BJ (cell line): ENCODE measurements at places on chromosomes 4 and X. TPM values are rescaled to one million over a fixed set of nuclear protein-coding genes. Genes with fewer than 3 reads are reported as not detected.
A peak's percentile ranks its signal among the peaks of the same experiment; 100 is the strongest.

GRCh38 chr4:911871-912490, 20.1 kb downstream of the GAK start:
- DNase-seq = no peak

DNA sequence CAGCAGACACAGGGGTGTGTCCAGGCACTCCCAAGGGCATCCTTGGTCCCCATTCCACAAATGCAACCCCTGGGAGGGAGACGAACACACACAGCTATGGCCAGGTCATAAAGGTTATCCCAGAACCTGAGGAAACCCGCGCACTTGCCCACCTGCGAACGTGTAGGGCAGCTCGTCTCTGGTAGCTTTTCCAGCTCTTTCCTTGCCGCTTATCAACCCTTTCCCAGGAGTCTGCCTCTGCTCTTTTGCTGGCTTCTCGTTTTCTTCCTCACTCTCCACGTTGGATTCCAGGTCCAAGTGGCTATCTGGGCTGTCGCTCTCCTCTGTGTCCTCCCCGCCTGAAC, 13.5 kb downstream of the NOP14 start:
- no peak for DNase-seq

DNA sequence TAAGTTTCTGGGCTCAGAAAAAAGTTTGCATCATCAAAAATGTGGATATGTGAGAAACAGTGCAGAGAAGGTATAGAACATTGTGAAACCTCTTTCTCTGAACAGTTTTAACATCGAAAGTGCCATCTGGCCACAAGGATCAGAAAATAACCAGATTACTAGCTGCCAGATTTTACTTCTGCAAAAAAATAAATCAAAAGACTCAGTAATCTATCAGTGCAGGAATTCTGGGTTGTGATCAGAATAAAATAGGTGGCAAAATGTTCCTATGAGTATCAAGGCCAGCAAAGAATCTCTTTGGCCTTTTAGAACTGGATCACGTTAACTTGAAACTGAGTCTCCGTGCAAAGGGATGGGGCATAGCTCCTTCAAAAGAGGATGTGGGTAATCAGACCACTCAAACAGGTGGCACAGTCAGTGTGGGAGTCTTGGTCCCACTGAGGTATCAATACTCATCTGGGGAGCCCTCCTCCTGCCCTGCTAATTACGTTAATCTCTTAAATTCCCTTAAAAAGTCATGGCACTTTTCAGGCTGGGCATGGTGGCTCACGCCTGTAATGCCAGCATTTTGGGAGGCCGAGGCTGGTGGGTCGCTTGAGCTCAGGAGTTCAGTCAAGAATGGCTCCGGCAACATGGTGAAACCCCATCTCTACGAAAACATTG, 26.7 kb upstream of the RBM47 start:
- DNase-seq = no peak

- DNase-seq = no peak
Measured at GRCh38 chr4:185278716-185279115, 69.3 kb downstream of the SNX25 start.

GRCh38 chr4:151031831-151032605, 16.9 kb upstream of the LRBA start:
- DNase-seq = no peak

GRCh38 chrX:48794911-48795515, 6.9 kb upstream of the HDAC6 start:
- DNase-seq = peak; percentile 19

- no peak for DNase-seq
Measured at GRCh38 chr4:14952352-14952751, 49.9 kb upstream of the CPEB2 start.

DNA sequence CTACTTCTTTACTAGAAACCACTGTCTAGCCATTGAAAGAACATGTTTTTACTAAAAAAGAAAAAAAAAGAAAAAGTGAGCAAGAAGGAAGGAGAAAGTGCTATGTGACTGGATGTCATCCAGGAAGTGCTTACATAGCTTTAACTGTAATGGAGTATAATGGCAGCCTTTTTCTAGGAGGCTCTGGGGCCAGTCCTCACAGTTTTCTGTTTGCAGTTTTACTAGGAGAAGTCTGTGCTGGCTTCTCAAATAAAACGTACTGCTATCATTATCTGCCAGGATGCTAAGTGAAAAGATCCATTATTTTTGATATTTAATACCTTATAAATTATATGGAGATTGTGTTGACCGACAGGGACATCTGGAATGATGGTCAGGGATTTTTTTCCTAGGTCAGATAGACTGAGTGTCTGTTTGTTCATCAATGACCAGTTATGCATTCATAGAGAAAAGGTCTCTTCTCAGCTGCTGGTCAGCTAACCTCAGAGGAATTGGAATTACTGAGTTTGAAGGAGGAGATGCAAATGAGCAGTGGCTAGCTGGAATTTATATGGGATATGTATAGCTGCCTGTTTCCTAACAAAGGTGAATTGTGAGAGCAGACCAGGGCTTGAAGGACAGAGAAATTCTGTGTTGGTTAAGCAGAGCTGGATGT, 21.7 kb downstream of the LPAR4 start:
- no peak for DNase-seq

DNA sequence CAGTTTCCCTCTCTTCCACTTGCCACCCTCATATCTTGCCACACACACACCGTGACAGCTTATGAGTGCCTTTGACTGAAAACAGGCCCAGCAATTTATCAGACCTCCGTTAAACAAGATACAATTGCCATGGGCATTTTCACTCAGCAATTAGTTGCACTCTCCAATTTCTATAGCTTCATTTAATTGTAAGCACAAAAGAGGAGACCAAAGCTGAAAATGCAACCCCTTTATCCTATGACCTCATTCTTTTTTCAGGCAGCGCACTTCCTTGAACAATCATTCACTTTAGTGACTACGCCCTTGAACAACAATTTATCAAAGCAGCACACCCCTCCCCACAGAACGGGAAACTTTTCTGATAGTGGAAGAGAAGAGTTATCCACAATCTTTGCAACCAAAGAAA, 4.1 kb downstream of the POF1B start:
- DNase-seq = no peak

GRCh38 chr4:39947417-39947816, 30.3 kb downstream of the PDS5A start:
- no peak for DNase-seq

- no peak for DNase-seq
Measured at GRCh38 chr4:184669251-184669650, 19.7 kb downstream of the PRIMPOL start.

DNA sequence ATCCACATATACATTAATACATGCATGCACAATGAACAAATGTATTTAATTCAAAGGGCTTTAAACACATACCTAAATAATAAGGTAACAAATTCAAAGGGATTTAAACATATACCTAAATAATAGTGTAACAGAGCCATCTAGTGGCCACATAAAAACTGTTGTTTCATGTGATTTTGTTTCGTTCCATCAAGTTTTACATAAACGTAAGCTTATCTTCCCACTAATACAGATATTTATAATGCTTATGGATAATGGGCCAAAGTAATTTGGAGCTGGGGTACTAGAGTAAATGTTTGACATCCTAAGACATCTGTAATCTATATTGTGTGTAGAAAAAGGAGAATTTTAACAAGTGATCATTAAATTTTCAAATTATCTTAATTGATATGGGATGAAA, 82.3 kb downstream of the PRSS12 start:
- no peak for DNase-seq

DNA sequence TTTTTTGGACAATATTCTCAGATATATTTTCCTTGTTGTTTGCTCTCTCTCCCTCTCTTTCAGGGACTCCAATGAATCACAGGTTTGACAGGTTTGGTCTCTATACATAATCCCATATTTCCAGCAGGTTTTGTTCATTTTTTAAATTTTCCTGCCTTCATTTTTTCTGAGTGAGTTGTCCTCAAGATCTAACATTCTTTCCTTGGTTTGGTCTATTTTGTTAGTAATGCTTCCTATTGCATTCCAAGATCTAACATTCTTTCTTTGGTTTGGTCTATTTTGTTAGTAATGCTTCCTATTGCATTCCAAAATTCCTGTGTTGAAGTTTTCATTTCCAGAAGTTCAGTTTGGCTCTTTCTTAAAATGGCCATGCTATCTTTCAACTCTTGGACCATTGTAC, 45.3 kb upstream of the ZMAT1 start:
- DNase-seq = no peak

- no peak for DNase-seq
Measured at GRCh38 chr4:7244751-7245320, 52.5 kb downstream of the SORCS2 start.

DNA sequence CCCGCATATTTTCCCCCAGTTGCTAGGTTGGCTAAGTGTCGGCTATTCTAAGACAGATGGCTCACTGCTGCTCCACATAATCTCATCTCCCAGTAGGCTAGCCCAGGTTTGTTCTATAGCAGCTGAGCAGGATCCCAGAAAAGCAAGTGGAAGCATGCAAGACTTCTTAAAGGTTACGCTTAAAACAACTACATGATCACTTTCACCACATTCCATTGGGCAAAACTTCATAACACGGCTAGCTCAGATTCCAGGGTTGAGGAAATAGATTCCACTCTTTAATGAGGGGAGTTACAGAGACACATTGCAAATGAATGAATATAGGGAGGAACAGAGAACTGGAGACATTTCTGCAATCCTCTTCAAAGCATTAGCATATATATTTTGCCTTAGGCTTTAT, 12.9 kb upstream of the RAB33B start:
- DNase-seq = no peak

- DNase-seq = no peak
Measured at GRCh38 chr4:74100531-74100930, 1.5 kb upstream of the CXCL2 start.

DNA sequence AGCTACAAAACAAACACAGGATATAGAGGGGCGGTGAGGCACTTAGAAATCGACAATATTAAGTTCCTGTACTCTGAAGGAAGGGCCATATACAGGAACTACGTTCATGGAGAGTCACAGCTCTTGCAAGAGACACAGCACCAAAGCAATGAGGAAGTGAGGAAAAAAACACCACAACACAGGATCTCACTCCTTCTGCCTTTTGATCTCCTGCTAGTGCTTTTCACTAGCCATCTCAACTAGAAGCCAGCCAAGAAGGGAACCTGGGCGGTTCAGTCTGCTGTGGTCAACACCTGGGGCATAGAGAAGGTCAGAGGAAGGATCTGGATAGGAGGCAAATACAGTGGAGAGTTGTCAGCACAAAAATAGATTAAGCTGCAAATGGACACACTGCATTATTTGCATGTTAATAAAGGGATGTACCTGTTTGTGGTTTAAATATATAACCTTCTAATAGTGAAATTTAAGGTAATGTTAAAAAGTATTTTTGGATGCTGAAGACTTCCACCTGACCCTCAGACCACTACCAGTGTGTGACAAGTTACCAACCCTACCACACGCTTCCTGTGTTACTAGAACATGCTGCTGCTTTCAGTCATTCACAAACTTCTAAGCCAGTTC, 104.6 kb downstream of the DTHD1 start:
- no peak for DNase-seq

- no peak for DNase-seq
Measured at GRCh38 chr4:109302361-109303139, at the start of gene COL25A1. TSS of gene COL25A1 (minus strand) at chr4:109302658.

- no peak for DNase-seq
Measured at GRCh38 chr4:95107004-95107403, 349.2 kb downstream of the BMPR1B start.

DNA sequence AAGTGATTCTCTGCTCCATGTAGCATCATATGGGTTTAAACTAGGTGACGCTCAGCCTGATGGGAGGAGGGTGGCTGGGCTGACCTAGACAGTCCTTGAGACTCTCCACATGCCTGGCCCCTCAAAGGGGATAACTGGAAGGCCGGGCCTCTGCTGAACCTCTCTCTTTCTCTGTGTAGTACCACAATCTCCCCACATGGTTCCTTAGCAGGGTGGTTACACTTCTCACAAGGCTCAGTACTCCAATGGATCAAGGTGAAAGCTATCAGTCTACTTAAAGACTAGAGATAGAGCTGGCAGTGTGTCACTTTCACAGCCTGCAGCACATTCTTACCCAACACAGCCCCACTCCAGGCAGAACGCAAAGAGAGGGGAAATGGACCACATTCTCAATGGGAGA, 80.4 kb downstream of the LDB2 start:
- DNase-seq = no peak

- no peak for DNase-seq
Measured at GRCh38 chr4:52997132-52997416, 135.0 kb downstream of the RASL11B start.

GRCh38 chrX:100750883-100751282, 19.0 kb upstream of the SYTL4 start:
- no peak for DNase-seq

DNA sequence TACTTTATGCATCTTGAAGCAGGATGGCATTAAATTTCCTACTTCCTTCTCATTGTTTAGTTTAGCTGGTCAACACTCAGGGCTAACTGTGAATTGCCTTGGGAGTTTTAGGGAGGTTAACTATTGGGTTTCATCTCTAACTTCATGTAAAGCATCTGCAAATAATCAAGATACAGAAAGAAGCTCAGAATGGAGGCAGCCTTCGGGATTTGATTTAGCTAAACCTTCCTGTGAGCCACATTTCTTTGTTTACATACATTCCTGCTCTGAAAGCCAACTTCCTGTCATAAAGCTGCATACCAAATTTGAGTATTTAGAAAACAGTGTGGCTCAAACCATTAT, 131.7 kb upstream of the PCDH18 start:
- peak; percentile 88 for DNase-seq

DNA sequence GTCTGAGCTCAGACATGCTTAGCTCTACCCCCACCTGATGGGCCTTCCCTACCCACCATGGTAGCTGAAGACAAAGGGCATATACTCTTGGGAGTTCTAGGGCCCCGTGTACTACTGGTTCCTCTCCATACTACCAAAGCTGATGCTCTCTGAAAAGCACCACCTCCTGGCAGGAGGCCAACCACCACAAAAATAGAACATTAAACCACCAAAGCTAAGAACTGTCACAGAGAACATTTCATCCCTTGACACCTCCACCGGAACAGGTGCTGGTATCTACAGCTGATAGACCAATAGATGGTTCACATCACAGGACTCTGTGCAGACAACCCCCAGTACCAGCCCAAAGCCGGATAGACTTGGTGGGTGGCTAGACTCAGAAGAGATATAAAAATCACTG, 13.4 kb downstream of the EDA2R start:
- no peak for DNase-seq

DNA sequence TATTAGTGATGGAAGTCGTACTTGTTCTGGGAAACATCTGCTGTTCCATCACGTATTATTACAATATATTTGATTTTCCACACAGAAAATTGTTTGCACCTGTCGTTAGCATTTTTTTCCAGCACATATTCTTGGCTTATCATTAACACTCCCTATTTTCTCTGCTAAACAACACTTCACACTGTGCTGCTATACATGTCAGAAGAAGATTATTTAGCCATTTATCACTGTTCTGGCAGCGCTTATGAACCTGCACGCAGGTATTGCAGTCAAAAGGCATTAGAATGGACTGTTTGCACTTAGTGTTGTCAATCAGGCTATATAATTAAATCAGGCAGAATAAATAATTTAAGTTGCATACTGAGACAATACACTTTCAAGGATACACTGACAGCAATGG, 218.6 kb downstream of the CHM start:
- DNase-seq = no peak

- no peak for DNase-seq
Measured at GRCh38 chrX:47500554-47500953, 17.5 kb upstream of the ZNF41 start.

SPANXB1 gene
- polyA plus RNA-seq = not detected in 2 replicates

P2RY10 gene
- polyA plus RNA-seq = not detected in 2 replicates

MAGEA12 gene
- not detected in 2 replicates for polyA plus RNA-seq

TEX11 gene
- not detected in 2 replicates for polyA plus RNA-seq

MTCP1 gene
- polyA plus RNA-seq = 1.2 and 5.4 TPM in 2 replicates

C4orf54 gene
- not detected in 2 replicates for polyA plus RNA-seq
